Right renal cortex interstitium (tissue), 3 donors: ENCODE measurements at places on chromosomes 2 and 18. TPM values are rescaled to one million over a fixed set of nuclear protein-coding genes. Genes with fewer than 3 reads are reported as not detected.

DNA sequence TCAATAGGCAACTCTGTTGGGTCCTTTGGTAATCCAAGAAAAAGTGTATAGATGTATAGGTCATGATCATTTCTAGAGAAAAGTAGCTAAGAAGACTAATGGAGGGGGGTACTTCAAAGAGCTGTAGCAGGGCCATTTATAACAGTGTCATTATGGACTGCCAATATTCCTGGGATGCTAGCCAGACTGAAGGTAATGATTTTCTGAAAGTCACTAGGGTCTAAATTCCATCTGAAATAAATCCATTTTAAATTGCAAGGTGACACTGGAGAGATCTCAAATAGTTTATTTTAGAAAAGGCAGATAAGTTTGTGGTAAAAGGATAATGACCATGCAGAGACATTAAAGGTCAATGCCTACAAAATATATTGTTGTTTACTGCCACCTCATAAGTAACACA, 4.5 kb upstream of the SPC25 start:
- no peak for DNase-seq

GRCh38 chr18:75504469-75504868, 77.0 kb upstream of the SMIM21 start:
- no peak for DNase-seq

DNA sequence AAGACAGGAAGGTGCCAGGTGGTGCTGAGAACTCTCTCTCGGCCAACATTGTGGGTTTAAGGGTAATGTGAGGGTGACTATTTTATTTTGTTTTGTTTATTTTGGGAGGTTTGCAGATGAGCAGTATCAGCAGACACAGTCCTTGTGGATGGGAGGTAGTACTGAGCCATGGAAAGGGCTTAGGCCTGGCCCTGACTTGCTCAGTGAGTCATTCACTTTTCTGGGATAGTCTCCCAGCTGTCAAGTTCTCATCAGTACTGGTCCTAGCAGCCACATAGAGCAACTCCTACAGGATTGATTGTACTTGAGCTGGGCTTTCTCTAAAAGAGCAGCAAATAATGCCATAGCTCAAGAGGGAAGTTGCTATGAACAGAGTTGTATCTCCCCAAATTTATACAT, 175.2 kb downstream of the LOXHD1 start:
- DNase-seq = no peak

DNA sequence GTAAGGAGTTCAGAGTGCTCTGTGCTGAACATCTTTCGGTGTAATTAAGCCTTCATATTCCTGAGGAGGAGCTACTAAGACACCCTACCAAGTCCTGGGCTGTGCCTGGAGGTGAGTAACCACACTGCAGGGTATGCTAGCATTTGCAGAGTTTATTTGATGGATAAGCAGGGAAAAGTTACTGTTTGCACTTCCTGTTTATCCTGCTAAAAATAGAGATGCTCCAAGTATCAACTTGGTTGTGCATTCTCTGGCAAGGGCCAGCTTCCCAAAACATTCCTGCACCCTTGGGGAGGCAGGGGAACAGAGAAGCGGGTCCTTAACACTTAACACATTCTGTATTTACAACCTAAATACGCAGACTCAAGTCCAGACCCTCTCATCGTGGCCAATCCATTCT, 49.8 kb downstream of the PARD6G start:
- no peak for DNase-seq

FAP gene
- polyA plus RNA-seq = 12.9 TPM
